ENCODE measurements at places on chromosomes 7 and 10.

DNA sequence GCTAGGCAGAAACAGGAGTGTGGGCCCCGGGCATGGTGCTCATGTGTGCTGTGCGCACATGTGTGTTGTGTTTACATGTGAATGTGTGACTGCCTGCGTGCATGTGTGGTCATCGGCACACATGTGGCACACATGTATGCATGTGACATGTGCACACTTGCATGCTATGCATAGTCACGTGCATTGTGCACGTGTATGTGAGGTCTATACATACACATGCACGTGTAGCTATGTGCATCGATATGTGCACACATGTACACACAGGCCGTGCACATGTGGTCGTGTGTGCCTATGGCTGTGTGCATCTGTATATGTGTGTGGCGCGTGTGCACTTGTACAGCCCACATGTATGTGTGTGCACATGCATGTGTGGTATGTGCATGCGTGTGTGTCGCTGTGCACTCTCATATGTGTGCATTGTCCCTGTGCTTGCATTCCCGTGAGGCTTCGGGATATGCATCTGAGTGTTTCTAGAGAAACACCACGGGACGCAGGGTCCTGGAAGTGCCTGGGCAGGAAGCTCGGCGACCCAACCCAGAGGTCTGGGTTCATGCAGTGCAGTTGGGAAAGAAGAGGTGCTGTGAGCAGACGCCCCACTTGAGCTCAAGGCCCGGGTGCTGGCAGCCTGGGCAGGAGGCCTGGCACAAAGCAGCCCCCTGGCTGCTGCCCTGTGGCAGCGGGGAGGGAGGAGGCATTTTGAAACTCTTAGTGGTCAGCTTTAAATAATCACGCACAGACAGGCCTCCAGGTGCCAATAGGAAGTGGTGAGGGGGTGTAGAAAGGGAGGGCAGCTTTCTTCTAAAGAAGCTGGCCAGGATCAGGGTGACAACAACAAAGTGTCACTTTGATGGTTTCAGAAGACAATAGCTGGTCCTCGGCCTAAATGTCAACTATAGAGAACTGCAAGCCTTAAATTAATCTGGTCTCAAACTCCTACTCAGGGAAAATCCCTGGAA, 410.0 kb upstream of the MGMT start:
- DNase-seq: peak; percentile 96

DNA sequence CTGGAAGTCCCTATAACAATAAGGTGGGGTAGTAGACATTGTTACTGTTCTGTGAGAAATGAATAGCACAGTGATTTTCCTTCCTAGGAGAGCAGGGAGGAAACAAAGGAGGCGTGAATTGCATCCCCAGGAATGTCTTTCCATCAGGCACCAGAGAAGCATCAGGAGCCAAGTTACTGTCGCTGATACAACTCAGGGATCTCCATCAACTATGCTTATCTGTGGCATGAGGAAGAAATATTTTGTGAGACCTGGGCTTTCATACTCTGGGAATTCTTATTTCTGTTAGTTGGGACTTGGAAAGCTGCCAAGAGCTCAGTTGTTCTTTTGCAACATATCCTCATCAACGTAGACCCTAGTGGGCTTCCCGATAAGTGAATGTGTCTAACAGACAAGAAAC, 622.3 kb downstream of the SUGCT start:
- DNase-seq: no peak

- peak; percentile 65 for DNase-seq
Observed at GRCh38 chr10:57921140-57921539, 346.6 kb downstream of the IPMK start.

DNA sequence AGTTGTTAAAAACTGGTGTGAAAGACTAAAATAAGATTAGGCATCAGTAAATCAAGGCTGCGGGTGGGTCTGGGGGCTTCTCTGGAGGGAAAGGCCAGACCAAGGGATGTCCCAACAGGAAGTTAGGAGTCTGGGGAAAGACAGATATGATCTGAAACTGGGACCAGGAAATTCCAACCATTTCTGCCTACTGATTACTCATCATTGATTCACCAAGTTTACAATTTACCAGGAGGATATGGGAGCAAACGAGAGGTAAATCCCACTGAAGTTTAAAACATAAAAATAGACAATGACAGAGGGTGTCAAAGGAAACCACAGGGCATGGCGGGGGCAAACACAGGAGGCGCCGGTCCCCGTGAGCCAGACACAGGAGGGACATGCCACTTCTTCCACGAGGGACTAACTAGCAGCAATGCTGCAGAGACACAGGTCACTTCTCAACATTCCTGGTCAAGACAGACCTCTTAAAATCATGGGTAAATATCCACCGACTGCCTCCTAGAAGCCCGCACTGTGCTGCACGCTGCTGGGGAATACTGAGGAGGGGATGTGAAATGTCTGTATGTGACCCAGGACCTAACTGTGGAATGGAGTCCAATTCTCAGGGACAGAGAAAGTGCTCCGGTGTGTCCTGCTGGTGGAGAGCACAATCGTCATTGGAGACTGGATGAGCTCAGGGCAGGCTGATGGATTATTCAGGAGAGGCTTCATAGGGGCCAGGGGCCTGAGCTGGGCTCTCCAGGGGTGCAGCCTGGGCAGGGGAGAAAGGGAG, 153.4 kb upstream of the KLF14 start:
- no peak for DNase-seq

DNA sequence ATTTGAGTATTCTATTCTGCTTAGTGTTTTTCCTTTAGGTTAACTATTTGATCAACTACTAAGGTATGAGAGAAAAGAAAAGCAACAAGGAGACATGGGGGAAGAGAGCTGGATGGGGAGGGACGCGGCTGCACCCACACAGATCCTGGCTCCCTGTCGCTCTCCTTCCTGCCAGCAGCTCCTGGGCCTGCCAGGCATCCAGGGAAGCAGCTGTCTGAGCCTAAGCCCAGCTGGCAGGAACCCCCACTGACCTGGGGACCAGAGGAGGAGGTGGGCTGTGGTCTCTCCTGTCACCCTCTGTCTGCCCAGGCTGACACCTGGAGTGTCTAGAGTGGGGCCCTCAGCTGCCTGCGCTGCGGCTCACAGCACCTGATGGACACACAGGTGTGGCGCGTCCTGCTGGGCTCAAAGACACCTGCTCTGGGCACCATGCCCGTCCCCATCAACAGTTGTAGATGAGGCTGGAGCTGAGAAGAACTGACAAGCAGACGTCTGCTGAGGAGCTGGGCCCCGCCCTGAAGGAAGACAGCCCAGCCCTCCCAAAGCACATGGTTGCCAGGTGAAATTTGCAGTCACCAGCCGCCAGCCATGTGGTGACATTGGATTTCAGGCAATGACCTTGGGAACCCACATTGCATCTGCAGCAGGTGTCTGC, 207.9 kb downstream of the PLXNA4 start:
- DNase-seq: peak; percentile 72

DNA sequence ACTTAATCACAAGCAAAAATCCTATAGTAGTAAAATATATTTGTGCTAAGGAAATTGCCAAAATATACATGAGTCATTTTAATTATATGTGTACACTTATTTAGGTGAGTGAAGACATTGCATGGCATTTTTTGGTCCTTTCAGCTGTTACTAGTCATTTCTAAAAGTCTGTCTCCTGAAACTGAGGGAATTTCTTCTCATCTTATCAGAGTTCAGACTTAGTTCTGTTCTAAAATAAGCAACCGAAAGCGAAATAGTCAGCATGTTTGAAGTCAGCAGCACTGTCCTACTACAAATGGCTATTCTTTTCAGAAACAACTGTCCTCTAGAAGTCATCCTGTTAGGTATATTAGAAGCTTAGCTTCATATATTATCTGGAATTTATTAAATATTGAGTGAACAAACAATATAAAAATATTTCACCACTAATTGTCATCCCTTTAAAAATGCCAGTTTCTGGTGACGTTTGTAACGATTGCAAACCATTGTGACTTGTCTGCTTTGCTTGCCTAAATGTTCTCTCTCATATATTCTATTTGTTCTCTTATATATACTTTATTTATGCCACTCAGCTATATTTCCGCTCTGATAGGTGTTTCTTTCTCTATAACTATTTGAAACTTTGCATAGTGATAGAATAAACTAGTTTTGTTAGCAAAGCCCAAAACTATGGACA, 227.4 kb upstream of the KAT6B start:
- peak; percentile 94 for DNase-seq

GRCh38 chr10:30447125-30447799, 13.3 kb downstream of the MAP3K8 start:
- DNase-seq: peak; percentile 12

DNA sequence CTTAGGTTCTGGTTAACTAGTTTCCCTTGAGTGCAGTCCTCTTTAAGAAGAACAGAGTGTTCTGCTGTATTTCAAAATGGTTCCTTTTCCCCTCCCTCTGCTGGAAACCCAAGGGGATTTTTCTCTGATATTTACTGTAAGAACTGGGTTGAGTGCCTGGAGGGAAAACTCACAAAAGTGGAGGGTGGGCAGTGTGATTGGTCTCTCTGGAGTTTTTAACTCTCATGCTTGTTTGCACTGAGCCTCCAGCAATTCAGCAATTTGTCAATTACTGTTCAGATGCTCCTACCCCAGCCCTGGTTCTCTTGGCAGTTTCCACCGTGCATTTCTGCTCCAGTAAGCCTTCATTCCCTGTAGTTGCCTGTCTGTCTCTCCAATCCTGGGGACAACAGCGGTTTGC, 273.4 kb upstream of the SORCS1 start:
- DNase-seq: no peak

GRCh38 chr10:124672181-124672638, 72.0 kb downstream of the FAM53B start:
- DNase-seq: no peak

- no peak for DNase-seq
Observed at GRCh38 chr10:61024151-61024855, 80.3 kb upstream of the RHOBTB1 start.

DNA sequence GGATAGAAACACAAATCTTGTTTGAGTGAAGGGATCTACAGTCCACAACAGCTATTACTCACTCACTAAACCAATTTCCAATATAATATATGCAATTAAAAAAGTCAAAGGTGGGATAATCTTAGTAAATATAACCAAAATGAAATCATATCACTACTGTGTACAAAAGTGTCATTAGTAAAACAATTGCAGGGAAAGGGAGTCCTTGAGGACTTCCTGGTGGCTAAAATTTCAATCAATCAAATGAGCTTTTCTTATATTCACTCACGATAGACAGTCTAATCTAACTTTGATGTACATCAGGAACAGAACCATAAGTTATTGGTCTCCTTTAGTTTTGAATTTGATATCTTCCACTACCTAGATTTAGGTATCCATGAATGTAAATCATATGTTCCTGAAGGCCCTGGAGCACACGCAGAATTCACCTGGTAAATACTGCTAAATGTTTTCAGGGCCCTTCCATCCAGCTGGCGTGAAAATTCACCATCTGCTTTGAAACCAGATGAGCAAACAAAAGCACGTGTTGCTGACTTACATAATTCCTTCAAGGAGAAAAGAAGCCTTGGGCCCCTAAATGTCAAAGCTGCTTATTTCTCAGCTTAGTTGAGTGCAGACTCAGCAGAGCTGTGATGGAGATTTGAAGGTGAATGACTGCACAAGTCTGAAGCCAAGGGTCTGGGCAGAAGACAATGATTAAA, 159.3 kb upstream of the TMEM196 start:
- DNase-seq: no peak

DNA sequence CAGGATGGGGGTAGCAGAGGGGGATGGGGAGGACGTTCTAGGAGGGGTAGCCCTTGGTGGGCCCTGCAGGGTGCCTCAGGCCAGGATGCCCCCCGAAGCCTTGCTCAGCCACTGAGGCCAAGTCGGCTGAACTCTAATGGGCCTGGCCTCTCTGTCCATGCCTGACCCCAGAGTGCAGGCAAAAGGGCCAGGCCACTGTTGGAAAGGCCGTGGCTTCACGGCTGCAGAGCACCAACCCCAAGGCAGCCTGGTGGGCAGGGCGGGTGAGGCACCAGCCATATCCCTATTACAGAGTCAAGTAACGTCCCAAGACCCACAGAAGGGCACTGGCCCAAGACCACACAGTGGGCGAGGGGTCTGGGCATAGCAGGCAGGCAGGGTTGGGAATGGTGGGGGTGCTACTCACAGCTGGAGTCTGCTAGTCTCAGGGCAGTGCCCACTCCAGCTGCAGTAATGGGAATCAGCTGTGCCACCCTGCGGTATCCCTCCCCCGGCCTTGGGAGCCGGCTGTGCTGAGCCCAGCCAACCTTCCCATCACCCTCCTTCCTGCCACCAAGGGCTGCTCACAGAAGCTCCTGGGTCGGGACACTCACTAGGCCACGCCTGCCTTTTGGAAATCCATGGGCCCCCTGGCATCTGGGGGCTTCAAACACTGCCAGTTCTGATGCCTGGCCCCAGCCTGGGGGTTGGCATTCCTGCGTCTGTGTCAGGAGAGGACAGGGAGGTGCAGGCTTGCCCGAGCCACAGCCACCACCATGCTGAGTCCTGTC, 4.0 kb upstream of the LFNG start:
- no peak for DNase-seq

GRCh38 chr7:156578578-156578940, 62.0 kb upstream of the RNF32 start:
- no peak for DNase-seq
